ENCODE measurements at places on chromosomes 16 and 17.

DNA sequence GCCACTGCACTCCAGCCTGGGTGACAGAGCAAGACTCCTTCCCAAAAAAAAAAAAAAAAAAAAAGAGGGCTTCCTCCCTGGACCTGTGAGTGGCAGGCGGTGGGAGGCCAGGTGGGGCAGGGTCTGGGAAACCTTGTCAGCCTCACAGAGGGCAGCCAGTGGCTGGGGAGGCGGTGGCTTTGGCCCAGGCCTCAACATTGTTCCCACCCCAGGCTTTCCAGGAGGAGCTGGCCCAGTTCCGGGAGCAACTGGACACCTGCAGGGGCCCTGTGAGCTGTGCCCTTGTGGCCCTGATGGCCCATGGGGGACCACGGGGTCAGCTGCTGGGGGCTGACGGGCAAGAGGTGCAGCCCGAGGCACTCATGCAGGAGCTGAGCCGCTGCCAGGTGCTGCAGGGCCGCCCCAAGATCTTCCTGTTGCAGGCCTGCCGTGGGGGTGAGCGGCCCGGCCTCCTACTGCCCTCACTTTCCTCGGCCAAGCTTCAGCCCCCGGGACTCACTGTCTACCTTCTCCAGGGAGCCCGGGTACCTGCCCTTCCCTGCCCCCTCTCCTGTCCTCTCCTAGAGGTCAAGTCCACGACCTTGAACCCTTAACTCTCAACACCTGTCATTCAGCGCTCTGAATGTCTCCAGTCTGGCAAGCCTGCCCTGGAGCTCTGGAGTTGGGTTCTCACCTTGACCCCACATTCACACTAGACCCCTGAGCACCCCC lies 12.4 kb downstream of the ZNF213 start:
- no peak for DNase-seq

DNA sequence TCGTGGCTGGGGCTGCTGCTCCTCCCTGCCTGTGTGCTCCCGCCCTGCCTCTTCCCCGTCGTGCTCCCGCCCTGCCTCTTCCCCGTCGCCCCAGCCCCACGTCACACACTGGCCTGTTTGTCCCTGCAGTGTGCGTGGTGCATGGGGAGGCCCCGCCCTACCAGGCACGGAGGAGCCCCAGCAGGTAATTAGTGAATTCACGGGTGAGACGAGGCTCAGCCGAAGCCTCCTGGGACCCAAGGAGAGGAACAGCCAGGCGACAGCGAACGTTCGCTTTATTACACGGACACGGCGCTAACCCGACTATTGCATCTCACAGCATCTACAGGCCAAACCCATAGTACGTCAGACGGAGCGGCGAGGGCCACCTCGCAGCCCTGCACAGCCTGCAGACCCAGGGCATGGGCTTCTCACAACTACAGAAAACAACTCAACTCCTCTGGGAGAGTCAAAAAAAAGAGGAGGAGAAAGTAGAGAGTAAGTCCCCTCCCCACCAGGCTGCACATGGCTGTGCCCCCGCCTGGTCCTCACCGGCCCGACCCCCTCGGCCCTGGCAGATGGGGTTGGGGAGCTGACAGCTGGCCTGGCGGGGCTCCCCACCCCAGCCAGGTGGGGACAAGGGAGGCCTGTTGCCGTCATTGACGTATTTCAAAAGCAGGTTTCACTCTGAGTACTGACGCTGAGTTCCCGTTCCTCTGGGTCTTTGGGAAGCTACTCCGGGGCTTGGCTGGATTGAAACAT lies 4.3 kb upstream of the PABPN1L start:
- DNase-seq: no peak

GRCh38 chr16:16014329-16015224 lies 65.2 kb downstream of the ABCC1 start:
- no peak for DNase-seq

GRCh38 chr17:60158751-60159478 lies 9.1 kb downstream of the CA4 start:
- no peak for DNase-seq
